Astrocyte (in vitro differentiated cells and primary cell): ENCODE measurements at places on chromosomes 5 and 9.

DNA sequence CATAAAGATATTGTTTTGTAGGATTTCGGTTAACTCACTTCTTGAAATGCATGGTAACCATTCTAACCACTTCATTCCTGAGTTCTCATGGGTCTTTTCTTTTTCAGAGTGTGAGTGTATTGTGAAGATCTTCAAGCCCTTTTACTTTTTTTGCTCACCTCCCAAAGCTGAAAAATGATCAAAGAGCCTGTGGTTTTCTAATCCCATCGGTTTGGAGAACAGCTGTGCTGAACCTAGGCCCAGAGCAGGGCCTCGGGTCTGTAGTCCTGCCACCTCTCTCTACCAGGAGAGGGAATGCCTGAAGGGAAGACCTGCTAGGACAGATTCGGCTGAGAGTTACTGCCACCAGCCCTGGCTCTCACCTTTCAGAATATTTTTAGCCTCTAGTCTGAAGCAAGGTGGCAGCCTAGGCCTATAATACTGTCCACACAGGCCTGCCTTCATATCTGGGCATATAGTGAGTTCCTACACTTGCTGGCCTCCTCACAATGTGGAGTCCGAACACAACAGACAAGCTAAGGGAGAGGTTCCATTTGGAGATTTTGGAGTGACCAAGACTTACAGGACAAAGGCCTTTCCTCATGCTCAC is 13.8 kb downstream of the RGMB start:
- no peak for DNase-seq

GRCh38 chr9:125366676-125367075 is 105.0 kb downstream of the GAPVD1 start:
- DNase-seq: no peak

DNA sequence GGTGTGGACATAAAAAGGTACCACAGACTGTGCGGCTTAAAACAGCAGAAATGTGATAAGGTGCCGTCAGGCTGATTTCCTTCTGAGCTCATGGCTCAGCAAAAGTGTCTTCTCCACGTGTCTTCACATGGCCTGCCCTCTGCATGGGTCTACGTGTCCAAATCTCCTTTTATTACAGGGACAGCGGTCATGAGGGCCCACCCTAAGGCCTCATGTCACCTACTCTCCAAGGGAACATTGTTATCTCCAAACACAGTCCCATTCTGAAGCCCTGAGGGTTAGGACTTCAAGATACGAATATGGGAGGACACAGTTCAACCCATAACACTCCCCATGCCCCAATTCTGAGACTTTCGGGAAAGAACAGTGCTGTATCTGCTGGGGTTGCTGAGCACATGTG is 35.2 kb downstream of the COL23A1 start:
- DNase-seq: no peak

GRCh38 chr9:10571699-10572098 is 41.1 kb downstream of the PTPRD start:
- no peak for DNase-seq

DNA sequence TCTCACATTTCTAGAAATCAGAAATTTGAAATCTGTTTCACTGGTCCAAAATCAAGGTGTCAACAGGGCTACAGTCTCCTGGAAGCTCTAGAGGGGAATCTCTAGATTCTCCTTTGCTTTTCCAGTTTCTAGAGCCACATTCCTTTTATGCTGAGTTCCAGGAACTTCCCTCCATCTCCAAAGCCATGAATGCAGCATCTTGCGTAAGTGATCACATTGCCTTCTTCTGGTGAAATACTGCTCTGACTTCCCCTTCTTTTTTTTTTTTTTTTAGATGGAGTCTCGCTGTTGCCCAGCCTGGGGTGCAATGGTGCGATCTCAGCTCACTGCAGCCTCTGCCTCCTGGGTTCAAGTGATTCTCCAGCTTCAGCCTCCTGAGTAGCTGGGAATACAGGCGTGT is 23.8 kb downstream of the GDA start:
- no peak for DNase-seq

GRCh38 chr5:36722900-36723299 is 116.5 kb downstream of the SLC1A3 start:
- no peak for DNase-seq

GRCh38 chr9:121853617-121854395 is 202.4 kb downstream of the DAB2IP start:
- DNase-seq: no peak

DNA sequence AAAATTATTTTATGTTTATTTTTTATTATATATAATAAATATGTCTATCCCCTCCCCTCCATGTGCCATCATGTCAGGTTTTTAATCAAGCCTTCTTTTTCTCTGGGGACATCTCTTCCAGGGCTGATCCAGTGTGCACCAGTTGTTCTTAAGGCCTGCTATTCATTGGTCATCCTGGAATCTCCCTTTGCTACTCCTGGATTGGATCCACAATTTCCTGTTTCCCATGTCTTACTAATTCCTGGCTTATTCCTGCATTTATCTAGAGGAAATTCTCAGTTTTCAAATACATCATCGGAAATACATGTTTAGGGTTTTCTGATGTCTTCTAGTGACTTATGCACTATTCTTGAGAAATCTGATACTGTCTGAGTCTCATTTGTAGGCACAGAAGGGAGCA is 56.8 kb downstream of the ANGPTL2 start:
- DNase-seq: peak; percentile 55
